Left ventricle myocardium inferior (tissue), 1 donor: ENCODE measurements at places on chromosomes 7 and 10.

DNA sequence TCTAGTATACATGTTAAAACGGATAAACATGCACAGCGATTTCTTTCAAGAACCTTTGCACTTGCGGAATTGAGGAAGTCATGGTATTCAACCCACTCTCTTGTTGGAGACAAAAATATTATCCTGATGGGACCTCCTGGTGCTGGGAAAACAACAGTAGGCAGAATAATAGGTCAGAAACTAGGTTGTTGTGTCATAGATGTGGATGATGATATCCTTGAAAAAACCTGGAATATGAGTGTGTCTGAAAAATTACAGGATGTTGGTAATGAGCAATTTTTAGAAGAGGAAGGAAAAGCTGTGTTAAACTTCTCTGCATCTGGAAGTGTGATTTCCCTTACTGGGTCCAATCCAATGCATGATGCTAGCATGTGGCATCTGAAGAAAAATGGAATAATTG, 6.9 kb downstream of the THNSL1 start:
- no peak for DNase-seq
- no peak overlapping the region for H3K4me3 ChIP-seq
- no peaks in the 10 kb centered on the region for H3K27me3 ChIP-seq

DNA sequence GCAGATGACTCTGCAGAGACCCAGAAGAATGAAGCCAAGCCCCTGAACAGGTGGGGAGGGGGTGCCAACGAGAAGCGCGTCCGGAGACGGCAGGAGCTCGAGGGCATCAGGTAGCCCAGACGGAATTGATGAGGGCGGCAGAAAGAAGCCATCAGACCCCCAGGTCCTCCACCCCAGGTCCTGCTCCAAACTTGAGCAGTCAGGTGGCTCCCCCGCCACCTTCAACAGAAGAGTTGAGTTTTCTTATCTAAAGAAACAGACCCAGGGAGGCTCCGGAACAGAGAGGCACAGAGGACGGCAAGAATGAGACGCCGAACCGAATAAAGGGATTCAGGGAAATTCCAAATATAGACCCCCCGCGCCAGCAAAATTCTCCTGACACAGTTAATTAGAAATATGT, 22.2 kb downstream of the RGS10 start:
- H3K36me3 ChIP-seq = no peaks in the 10 kb centered on the region
- H3K27me3 ChIP-seq = peaks cover 12% of the 10 kb centered on the region
- H3K27ac ChIP-seq = no peak overlapping the region
- no peak overlapping the region for H3K4me3 ChIP-seq
- DNase-seq = no peak

GRCh38 chr10:62528441-62528840, 154.3 kb downstream of the ZNF365 start:
- peaks cover 5% of the 10 kb centered on the region for H3K27me3 ChIP-seq
- no peak overlapping the region for H3K27ac ChIP-seq
- H3K4me3 ChIP-seq = no peak overlapping the region
- H3K4me1 ChIP-seq = no peaks in the 10 kb centered on the region
- H3K36me3 ChIP-seq = no peaks in the 10 kb centered on the region

DNA sequence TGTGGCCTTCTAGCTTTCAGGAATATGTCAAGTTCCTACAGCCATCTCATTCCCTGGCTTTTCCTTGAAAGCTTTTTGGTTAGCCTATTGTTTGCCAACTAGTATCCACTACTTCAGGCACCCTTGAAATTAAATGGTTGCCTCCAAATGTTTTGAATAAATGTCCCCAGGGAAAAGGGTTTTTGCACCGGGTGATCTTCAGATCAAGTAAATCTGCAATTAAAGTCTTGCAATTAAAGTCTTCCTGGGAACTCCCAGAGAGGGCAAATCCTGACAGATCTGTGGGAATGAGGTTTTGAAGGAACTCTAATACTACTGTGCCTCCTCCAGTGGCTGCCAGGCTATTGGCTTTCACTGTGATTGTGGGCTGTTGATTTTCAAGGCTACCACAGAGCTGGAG, 17.7 kb upstream of the ZNRF2 start:
- no peak overlapping the region for H3K27ac ChIP-seq
- peaks cover 4% of the 10 kb centered on the region for H3K27me3 ChIP-seq
- H3K36me3 ChIP-seq = no peaks in the 10 kb centered on the region
- DNase-seq = no peak
- H3K4me3 ChIP-seq = no peak overlapping the region

- H3K27ac ChIP-seq = no peak overlapping the region
- H3K4me1 ChIP-seq = peaks cover 11% of the 10 kb centered on the region
- no peaks in the 10 kb centered on the region for H3K36me3 ChIP-seq
- DNase-seq = no peak
- H3K27me3 ChIP-seq = no peaks in the 10 kb centered on the region
Observed at GRCh38 chr10:3893901-3894563, 109.0 kb upstream of the KLF6 start.

DNA sequence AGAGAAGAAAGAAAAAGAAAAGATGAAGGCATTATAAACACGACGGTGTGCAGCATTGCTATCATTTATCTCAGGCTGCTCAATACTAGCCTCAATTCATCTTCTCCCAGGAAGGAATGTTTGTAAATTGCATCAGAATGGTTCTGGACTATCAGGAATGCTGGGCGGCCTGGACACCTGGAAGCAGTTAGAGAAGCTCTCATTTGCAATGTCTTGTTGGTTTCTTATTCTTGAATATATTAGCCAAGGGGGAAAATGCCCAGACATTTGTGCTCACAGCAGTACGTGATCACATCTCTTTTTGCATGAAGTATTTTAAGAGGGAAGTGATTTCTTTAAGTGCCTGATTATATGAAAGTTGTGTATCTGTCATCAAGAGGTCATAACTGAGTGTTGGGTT, 85.6 kb upstream of the IMMP2L start:
- H3K4me1 ChIP-seq = no peaks in the 10 kb centered on the region
- H3K27ac ChIP-seq = no peak overlapping the region
- no peaks in the 10 kb centered on the region for H3K27me3 ChIP-seq
- no peak overlapping the region for H3K4me3 ChIP-seq

GRCh38 chr10:122499491-122499941, 38.2 kb downstream of the HTRA1 start:
- no peaks in the 10 kb centered on the region for H3K27me3 ChIP-seq
- H3K4me3 ChIP-seq = no peak overlapping the region
- H3K4me1 ChIP-seq = peaks cover 55% of the 10 kb centered on the region

GRCh38 chr10:94353336-94353735, 9.4 kb downstream of the NOC3L start:
- H3K27me3 ChIP-seq = no peaks in the 10 kb centered on the region
- peaks cover 86% of the 10 kb centered on the region for H3K36me3 ChIP-seq
- DNase-seq = no peak
- no peak overlapping the region for H3K27ac ChIP-seq

GRCh38 chr10:44928462-44928861, 17.3 kb downstream of the TMEM72 start:
- H3K27ac ChIP-seq = no peak overlapping the region
- no peaks in the 10 kb centered on the region for H3K27me3 ChIP-seq
- no peak for DNase-seq
- H3K4me1 ChIP-seq = peaks cover 13% of the 10 kb centered on the region
- no peak overlapping the region for H3K4me3 ChIP-seq

DNA sequence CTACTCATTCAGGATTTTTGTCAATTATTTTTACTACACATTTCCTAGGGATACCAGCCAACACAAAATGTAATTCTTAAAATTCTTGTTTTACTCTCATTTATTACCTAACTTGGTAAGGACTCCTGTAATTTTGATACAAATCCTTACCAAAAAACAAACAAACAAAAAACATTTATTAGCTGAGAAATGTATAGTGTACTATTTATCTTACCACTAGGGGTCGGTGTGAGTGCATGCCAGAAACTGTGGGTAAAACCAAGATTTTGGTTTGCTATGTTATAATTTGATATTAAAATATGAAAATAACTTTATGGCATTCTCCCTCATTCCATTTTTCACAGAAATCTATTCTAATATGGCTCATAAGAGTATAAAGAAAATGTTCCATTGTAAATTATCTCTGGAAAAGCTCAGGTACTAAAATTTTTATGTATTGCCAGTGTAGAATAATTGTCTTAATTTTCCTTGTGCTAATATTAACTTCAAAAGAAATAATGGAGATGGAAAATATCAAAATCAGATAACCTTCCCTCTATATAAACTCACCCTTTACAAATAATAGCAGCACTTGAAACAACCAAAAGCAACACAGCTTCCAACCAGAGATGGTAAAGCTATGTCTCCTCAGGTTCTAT, 290.8 kb upstream of the PCDH15 start:
- H3K36me3 ChIP-seq = no peaks in the 10 kb centered on the region
- no peak for DNase-seq
- no peaks in the 10 kb centered on the region for H3K4me1 ChIP-seq
- no peaks in the 10 kb centered on the region for H3K27me3 ChIP-seq
- H3K27ac ChIP-seq = no peak overlapping the region

GRCh38 chr7:77242554-77242953, 42.9 kb upstream of the FGL2 start:
- peaks cover under 1% of the 10 kb centered on the region for H3K36me3 ChIP-seq
- H3K27me3 ChIP-seq = no peaks in the 10 kb centered on the region
- H3K4me1 ChIP-seq = peaks cover 54% of the 10 kb centered on the region
- peak overlapping the region; percentile 57 for H3K4me3 ChIP-seq
- DNase-seq = no peak

DNA sequence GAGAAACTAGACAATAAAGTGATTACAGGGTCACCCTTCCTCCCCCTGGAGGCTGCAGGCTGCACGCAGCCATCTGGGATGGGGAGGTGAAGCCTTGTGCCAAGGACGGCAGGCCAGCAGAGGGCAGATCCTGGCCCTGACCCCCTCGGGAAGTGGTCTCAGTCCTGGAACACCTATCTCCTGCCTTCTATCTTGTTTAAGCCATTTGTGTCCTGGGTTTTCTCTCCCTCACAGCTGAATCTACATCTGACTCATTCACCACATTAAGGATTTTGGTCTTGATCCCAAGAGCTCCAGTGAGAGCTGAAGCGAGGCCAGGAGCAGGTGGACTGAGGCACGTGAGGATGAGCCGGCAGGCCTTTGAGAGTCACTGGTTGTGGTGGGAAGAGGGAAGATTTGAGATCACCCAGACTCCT, 16.4 kb upstream of the PARP12 start:
- H3K4me3 ChIP-seq = no peak overlapping the region
- H3K36me3 ChIP-seq = no peaks in the 10 kb centered on the region
- DNase-seq = no peak
- no peaks in the 10 kb centered on the region for H3K27me3 ChIP-seq

DNA sequence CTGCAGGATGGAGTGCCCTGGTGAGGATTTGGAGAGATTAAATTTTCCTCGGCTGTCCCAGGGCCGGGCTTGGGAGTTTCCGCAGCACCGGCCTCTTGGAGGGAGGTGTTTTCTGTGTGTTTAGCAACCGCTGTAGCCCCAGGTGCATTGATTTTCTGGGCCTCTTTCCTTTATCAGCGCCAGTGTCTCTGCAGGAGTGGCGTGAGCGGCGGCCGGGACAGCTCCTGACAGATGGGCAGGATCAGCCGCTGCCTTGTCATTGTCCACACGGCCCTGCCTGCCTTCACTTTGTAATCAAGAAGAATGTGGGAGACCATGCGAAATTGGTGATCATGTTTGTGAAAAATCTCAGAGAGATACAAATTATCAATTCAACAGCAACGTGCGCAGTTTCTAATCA, 32.4 kb downstream of the NKX6-2 start:
- no peak overlapping the region for H3K4me3 ChIP-seq
- no peaks in the 10 kb centered on the region for H3K27me3 ChIP-seq
- no peaks in the 10 kb centered on the region for H3K4me1 ChIP-seq
- H3K27ac ChIP-seq = no peak overlapping the region

DNA sequence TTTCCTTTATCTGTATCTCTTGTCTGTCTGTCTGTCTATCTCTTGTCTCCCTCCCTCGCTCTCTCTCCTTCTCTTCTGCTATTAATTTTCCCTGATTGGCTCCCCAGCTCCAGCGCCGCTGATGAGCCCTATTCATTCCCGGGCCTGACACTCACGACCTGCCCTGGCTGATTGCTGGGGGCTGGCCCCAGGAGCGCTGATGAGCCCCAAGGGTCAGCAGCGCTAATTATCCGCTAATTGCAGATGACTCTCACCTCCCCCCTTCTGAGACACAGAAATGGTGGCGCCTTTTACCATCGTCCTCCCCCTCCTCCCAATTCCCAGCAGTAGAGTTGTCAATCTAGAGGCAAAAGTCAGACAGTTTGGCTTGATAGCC, 1.3 kb upstream of the GBX1 start:
- H3K36me3 ChIP-seq = no peaks in the 10 kb centered on the region
- H3K27ac ChIP-seq = no peak overlapping the region
- H3K4me1 ChIP-seq = peaks cover 51% of the 10 kb centered on the region
- H3K27me3 ChIP-seq = peaks cover 62% of the 10 kb centered on the region
- H3K4me3 ChIP-seq = no peak overlapping the region
- no peak for DNase-seq

DNA sequence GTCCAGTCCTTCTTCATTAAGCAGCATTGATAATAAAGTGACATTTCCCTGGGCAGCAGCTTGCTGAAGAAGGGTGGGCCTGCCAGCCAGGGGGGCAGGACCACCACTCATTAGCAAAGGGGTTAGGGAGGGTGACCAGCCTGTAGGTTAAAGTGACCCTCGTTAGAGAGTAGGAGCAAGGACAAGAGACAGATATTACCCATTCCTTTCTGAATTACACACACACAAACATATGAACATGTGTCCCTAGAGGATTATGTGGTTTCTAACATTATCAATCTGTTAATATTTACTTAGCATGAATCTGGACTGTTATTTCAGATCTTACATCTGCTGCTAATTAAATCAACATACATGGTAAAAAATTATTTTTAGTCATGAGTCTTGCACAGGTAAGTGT, 88.9 kb downstream of the CTTNBP2 start:
- no peak overlapping the region for H3K4me3 ChIP-seq
- DNase-seq = no peak
- peaks cover 10% of the 10 kb centered on the region for H3K4me1 ChIP-seq
- no peaks in the 10 kb centered on the region for H3K27me3 ChIP-seq

- no peaks in the 10 kb centered on the region for H3K27me3 ChIP-seq
- H3K27ac ChIP-seq = no peak overlapping the region
- DNase-seq = peak; percentile 74
- no peaks in the 10 kb centered on the region for H3K36me3 ChIP-seq
- H3K4me3 ChIP-seq = no peak overlapping the region
Observed at GRCh38 chr10:110354322-110354766, 49.6 kb upstream of the SMNDC1 start.

DNA sequence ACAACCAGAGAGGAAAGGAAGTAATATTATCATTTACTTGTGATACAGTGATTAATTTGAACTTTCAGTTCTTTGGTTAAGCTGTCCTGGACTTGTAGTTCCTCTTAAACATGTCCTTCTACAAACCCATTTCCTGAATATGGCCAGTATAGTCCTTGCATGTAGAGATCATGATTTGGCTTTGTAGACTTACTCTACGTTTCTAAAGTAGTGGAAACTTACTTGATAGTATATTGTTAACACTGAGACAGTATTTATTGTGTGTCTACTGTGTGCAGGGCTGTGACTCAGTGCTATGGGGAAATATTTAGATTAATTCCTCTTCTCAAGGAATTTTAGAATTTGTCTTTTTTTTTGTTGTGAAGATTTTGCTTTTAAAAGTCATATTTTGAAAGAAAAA, 109.5 kb downstream of the NRF1 start:
- no peaks in the 10 kb centered on the region for H3K27me3 ChIP-seq
- H3K4me1 ChIP-seq = no peaks in the 10 kb centered on the region
- H3K4me3 ChIP-seq = no peak overlapping the region
- H3K27ac ChIP-seq = no peak overlapping the region
